ENCODE measurements at places on chromosomes 5 and 9.

GRCh38 chr5:149297340-149298025 lies 25.8 kb downstream of the AFAP1L1 start:
- DNase-seq: no peak

DNA sequence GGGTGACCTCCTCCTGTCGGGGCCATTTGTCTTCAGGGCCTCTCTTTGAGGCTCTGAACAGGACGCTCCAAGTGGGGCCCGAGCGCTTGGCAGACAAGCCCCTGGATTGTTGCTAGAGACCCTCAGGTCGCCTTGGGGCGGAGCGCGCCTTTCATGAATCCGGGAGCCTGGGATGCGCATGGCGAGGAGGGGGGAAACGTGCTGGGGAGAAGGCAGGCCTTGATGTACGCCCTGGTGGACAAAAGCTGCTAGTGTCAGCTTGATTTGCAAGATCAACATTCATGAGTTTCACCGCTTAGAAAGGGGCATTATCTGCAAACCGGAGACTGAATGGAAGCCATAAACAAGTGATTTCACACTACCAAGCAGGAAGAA lies 226.3 kb downstream of the SMARCA2 start:
- peak; percentile 82 for DNase-seq

GRCh38 chr5:38541174-38541725 lies 15.2 kb downstream of the LIFR start:
- no peak for DNase-seq

- DNase-seq: no peak
Observed at GRCh38 chr5:83323557-83324180, 147.9 kb upstream of the VCAN start.

- no peak for DNase-seq
Observed at GRCh38 chr5:158810615-158811014, 289.1 kb downstream of the EBF1 start.
